ENCODE measurements at places on chromosomes 16 and 17.

DNA sequence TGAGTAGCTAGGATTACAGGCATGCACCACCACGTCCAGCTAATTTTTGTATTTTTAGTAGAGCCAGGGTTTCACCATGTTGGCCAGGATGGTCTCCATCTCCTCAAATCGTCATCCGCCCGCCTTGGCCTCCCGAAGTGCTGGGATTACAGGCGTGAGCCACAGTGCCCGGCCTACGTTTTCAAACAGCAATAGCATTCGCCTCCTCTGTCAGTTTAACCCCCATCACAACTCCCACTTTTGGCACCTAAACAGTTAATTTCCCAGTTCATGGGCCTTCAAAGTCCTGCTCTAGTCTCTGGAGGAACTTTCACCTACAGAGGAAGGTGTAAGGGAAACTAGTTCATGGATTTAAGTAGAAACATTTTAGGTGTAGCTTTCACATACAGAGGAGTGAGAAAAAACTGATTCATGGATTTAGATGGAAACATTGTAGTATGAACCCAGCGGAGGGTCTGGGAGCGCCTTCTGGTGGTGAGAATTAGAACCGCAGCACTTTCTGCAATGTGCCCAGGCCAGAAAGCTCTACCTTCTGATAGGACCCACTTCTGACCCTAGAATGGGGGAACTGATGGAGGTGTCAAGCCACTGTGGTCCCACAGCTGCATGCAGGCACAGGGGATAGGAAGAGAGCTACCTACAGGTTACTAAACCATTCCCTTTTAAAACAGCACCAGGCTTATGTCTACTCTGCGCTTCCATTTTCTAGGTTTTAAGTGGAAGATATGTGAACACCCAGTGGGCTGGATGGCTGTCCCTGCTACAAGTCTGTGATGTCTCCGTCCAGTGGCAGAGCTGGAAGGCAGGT is 12.0 kb upstream of the MEOX1 start:
- DNase-seq, result peak; percentile 66

GRCh38 chr16:88677721-88678120 is 8.6 kb downstream of the SNAI3 start:
- no peak for DNase-seq

DNA sequence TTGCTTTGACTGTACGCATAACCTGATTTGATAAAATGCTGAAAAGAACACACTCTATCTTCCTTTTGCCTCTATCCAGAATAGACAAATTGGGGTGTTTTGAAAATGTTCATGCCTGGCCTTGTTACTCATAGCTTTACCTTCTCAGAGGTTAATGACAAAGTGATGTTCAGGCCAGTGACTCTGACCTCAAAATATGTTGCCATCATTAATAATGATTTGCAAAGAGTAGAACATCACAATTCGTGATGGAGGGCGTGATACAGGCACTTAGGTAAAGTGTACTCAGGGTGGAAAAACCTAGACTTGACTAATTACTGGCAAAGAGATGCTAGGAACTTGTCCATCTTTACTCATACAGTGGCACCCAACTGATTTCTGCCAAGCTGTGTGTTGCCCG is 656.6 kb upstream of the SOX9 start:
- no peak for DNase-seq

GRCh38 chr17:79304884-79305283 is 230.3 kb downstream of the ENGASE start:
- DNase-seq, result no peak

DNA sequence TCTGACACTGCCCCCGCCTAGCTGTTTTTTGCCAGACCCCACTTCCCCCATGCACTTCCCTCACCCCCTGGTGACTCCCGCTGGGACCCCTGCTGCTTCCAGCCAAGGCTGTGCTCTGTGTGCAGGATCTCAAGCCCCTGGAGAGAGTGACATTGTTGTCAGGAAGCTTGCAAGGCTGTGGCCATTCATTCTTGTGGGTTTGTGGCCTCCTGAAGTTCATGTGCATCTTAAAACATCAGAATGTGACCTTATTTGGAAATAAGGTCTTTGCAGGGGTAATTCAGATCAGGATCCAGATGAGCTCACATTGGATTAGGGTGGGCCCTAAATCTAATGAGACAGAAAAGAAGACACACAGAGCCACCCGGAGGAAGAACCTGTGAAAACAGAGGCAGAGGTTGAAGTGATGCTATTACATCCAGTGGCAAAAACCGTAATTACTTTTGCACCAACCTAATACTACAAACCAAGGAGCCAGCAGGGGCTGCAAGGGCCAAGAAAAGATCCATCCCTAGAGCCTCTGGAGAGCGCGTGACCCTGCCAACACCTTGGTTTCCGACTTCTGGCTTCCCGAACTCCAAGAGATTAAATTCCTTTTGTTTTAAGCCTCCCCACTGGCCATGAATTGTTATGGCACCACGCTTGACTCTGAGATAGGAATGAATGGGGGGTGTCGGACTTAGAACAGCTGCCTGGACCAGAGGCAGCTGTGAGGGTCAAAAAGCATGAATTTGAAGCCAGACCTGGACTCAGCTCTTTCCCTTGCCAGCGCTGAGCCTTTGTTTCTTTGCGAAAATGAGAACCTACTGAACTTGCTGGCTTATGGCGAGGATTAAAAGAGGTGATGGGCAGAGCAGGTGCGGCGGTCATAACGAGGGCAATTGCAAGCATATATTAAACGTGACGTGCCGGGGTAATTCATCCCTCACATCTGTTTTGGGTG is 75.5 kb downstream of the BMERB1 start:
- no peak for DNase-seq

DNA sequence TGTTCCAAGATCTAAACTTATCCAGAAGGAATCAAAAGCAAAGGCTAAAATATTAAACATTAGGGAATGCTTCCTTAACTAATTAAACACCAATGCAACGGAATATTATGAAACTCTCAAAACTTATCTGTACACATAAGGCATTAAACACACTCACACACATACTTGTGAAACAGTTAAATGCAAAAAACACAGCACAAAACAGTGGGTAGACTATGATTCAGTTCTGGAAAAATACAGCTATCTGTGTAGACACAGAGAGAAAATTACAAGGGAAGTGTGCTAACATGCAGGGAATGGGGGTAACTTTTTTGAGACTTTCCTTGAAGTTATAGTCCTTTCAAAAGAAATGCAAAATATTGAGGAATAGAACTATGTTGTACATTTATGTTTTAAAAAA is 36.7 kb upstream of the CCL1 start:
- DNase-seq, result no peak

DNA sequence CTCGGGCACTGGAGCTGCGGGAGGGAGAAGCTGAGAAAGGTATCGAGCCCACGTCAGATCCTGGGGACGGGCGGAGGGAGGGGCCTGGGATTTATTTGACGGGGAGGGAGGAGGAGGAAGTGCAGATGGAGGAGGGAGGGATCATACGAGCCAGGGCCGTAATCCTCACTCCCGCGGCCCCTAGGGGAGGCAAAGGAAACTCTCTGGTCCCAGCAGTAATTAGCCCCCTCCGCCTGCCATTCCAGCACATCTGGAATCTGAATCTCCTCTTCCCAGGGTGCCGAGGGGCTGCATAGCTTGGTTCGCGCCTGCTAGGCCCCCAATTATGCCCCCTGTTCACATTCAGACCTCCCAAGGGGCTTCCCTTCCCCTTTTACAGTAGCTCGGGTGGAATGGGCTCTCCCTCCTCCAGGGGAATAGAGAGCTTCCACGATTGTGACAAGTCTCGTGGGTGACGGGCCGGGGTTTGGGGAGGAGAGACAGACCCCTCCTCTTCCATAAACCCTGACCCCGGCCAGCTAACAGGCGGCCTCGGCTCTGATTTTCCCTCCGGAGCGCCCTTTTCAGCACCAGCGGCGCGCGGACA is at the start of gene SEZ6L2:
Gene SEZ6L2 (minus strand): TSS at position 35 of the 586 bp plus-strand sequence. CDS start 531 bp downstream, outside the sequence.
- DNase-seq, result peak; percentile 87

DNA sequence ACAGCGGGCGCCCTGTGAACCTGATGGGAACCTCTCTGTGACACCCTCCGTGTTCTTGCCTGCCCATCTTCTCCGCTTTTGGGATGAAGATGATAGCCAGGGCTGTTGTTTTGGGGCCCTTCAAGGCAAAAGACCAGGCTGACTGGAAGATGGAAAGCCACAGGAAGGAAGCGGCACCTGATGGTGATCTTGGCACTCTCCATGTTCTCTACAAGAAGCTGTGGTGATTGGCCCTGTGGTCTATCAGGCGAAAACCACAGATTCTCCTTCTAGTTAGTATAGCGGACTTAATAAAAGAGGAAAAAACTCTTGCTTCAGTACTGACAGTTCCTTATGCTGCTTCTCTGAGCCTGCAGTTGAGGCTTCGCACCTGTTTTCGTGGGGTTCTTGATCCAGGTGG is 10.5 kb downstream of the CDK5RAP3 start:
- no peak for DNase-seq

DNA sequence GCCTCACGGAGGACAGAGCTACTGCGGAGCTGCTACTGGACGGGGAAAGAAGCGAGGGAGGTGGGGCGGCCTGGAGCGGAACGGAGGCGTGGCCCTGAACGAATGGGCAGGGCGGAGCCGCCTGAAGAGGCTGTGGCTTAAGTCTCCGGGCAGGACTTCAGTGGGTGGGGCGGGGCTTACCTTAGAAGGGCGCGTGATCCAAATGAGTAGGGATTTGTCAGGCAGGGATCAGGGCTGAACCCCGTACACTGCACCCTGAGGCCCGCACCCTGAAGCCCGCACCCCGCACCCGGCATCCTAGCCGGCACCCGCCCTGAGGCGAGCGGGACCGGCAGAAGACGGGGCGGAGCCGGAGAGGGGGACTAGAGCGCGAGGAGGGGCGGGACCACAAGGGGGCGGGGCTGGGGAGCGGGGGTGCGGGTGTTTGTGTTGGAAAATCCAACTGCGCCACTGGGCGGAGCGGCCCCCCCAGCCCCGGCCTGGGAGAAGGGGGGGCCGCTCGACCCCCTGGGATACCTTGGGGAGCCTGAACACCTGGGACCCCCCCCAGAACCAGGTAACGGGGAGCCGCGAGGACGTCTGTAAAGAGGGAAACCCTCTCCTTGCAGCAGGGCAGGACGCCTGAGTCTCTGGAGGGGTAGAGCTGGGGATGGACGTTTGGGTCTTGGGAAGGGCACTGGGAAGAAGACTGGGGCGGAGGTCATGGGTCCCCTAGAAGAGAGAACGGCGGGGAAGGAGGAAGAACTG is at the start of gene KDM6B:
Gene KDM6B (plus strand): TSS at position 423 of the 747 bp plus-strand sequence. CDS start 11,338 bp downstream, outside the sequence.
- DNase-seq, result peak; percentile 92

- no peak for DNase-seq
These were observed 31.1 kb upstream of the ZFPM1 start for GRCh38 chr16:88421871-88422433.

- no peak for DNase-seq
These were observed 18.4 kb downstream of the CARHSP1 start for GRCh38 chr16:8850279-8850885.

DNA sequence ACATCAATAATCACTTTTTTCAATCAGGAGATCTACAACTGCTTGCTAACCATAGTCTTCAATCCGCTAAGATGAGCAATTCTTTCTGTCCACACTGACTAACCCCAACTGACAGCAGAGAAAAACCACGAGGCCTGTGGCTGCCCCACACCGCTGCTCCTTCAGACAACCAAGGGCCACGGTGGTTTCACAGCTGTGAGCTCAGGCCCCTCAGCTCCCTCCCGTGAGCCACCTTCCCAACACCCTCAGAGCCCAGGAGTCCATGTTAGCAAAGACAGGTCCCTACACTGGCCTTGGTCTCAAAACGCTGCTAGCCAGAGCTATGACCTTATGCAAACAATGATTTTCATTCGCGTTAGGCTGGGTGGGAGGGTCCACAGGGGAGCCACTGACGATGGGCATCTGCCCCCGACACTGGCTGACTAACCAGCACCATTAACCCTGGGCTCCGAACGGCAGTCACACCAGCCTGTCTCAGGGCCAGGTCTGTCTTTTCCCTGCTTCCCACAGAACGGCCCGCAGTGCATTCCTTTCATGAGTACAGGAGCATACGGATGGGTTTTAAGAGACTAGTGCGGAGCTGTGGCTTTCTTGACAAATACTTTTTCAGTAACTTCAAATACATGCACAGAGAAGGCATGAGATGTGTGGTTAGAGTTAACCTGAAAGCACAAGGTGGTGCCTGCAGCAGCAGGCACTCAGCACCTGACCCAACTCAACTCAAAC is 67.3 kb downstream of the ANKRD11 start:
- DNase-seq, result no peak

DNA sequence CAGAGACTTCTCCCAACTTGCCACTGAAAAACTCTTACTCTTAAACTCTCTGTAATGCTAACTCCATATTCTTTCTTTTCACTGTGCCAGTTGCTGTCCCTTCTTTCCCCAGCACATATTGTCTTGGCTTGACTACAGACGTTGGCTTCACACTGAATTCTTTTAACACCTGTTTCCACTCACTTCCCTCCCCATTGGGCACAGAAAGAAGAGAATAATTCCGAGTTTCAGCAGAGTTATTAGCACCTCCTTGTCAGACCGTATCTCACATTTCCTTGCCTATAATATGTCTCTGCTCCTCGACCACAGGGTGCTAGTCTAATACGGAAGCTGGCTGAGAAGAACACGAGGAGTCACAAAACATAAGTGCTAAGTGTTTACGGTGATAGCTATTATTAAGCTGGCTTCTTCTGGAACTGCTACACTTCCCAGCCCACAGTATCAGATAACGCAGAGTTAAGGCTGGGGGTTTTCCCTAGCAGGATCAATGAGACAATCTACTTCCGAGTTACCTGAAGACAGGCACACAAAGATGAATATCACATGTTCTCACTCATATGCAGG is 188.5 kb upstream of the CDH8 start:
- DNase-seq, result no peak

- no peak for DNase-seq
These were observed 40.8 kb upstream of the MYLK3 start for GRCh38 chr16:46788891-46789474.

- no peak for DNase-seq
These were observed 2.5 kb upstream of the ZNF423 start for GRCh38 chr16:49858200-49859124.

DNA sequence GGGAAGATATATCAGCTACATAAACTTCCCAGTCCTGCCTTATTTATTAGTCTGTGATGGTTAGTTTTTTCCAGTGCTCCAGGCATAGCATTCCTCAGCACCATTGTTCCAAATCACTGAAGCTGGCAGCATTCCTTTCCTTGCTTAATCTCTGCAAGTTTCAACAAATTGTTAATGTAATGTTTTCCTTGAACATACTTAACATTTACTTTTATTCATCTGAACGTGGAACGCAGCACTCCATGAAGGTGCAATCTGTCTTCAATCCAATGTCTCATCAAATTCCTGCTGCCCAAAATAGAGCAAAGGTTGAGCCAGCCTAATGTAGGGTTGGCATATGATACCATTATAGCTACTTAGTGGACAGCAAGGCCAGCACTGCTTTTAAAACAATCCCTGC is 441.1 kb upstream of the RBFOX1 start:
- DNase-seq, result no peak
